ENCODE measurements at places on chromosomes 4 and X.
A peak's percentile ranks its signal among the peaks of the same experiment; 100 is the strongest.

DNA sequence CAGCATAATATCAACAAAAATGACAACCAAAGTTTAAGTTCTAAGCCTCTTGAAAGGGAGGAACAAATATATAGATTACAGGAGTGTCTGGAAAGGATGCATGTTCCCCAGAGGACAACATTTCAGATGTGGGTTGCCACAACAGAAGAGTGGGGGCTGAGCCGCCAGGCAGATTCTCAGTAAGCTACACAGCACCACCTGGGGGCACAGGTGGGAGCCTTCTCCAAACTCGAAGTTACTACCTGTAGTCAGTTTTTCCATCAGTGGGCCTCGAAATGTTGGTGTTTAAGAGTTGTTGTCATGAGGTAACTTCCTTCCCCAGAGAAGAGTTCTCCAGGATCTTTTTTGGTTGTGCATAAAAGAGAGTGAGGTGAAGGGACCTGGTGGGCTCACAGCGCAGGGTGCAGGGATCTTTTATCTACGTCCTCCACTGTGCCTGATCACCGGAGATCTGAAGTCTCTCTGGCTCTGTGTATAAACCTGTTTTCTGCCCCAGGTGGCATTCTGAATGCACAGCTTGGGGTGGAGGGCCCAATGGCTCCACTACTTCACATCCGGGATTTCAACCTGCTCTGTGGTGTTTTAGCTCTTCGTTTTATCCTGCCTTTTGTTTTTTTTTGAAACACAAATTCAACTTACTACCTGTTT lies 58.4 kb upstream of the STS start:
- DNase-seq: peak; percentile 8

- DNase-seq: no peak
These were observed 319.5 kb downstream of the KCNIP4 start for GRCh38 chr4:21628916-21629610.

DNA sequence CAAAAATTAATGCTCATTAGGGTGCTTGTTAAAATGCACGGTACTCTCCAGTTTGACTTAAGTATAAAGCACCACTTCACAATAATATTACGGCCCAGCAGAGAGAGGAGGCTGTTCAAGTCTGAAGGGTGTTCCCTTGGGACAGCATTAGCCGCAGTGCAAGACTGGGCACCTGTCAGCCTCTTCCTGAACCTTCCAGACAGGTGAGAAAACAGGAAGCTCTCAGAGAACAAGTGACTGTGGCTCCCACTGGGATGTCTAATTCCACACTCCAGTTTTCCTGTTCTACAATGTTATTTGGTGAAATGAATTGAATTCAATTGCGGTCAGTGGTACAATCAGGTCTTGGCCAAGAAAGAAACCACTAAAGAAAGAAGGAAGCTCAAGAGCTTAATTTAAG lies 414.4 kb downstream of the SMARCA1 start:
- no peak for DNase-seq

DNA sequence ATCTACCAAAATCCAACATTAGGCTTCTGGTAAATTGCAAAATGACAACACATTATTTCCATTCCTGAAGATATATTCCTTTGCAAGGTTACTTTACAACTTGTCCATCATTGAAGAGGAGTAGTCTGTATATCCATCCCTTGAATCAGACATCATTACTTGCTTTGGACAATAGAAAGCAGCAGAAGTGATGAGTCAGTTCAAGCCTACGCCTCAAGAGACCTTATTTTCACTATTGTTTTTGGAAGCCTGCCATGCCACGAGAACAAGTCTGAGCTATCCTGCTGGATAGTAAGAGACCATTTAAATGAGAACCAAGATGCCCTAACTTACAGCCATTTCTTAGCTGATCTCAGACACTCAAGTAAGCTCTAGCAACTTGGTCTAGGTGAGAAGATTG lies 246.0 kb upstream of the HHIP start:
- DNase-seq: no peak

DNA sequence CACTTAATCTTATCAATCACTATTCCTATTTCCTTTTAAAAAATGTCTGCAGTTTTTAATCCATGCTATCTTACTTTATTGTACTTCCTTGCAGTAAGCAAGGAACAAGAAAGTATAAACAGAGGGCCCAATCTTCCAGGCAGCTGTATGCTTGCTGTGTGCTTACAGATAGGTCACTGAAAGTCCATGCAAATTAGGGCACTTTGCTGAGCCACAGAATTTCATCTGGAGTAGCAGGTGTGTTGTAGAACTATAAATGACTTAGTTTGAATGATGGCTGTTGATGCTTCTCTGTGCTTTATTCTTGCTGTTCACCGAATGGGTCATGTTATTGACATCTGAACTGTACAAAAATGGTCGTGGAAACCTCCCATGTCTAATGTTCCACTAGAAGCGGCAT lies 154.6 kb downstream of the ATOH1 start:
- no peak for DNase-seq
